ENCODE measurements at places on chromosomes 4 and X.

DNA sequence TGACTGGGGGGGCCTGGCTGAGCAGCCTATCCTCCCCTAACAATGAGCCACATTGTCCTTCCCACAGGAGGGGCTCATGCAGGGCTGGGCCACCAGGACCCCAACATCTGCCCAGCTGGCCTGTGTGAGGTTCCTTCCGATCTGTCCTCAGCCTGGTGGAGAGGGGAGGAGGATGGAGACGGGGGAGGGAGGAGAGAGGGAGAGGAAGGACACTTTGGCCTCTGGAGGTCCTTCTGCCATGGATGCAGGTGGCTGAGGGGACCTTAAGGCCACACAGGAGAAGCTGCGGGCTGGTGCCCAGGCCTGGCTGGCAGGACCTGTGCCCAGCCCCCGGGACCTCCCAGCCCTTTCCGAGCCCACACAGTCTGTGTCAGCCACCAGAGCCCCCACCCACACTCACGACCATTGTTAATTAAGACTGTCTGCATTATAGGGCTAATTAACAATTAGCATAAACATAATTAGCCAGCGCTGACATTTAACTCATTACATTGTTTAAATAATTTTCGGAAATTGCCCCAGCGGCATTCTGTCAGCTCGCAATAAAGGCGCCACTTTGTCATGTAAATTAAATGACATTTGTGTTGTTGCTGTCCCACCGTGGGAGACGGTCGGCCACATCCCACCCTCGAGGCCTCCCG lies 53.0 kb upstream of the NKX1-1 start:
- no peak for DNase-seq

GRCh38 chr4:22192084-22192511 lies 243.5 kb upstream of the KCNIP4 start:
- DNase-seq: no peak

DNA sequence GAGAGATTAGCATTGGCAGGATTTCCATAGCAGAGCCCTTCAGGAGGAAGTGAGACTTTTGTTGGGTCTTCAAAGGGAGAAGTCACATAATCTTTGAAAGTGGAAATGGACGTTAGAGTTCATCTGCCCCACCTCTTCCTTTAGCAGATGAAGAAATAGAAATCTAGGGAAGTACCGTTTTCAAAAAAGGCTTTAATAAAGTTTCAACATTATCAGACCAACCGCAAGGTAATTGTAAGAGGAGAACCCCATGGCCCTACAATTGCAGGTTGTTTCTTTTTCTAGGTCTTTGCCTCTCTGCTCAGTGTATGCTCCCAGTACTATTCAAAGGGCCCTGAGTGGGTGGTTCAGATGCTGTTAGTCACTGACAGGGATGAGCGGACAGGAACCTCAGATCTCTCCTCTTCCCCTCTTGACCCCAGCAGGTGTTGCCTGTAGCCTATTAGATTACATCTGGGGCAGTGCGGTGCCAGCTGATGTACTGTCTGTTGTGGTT lies 48.6 kb upstream of the AP1S2 start:
- DNase-seq: no peak

- DNase-seq: peak; percentile 7
Measured at GRCh38 chr4:23084559-23085248, 392.0 kb downstream of the GBA3 start.

GRCh38 chrX:103831803-103832544 lies at the start of gene RAB9B:
TSS of gene RAB9B (minus strand) at chrX:103832257. CDS start at chrX:103825784, 6,473 bp downstream.
- no peak for DNase-seq

GRCh38 chr4:174005422-174005821 lies 278.0 kb downstream of the FBXO8 start:
- DNase-seq: no peak

DNA sequence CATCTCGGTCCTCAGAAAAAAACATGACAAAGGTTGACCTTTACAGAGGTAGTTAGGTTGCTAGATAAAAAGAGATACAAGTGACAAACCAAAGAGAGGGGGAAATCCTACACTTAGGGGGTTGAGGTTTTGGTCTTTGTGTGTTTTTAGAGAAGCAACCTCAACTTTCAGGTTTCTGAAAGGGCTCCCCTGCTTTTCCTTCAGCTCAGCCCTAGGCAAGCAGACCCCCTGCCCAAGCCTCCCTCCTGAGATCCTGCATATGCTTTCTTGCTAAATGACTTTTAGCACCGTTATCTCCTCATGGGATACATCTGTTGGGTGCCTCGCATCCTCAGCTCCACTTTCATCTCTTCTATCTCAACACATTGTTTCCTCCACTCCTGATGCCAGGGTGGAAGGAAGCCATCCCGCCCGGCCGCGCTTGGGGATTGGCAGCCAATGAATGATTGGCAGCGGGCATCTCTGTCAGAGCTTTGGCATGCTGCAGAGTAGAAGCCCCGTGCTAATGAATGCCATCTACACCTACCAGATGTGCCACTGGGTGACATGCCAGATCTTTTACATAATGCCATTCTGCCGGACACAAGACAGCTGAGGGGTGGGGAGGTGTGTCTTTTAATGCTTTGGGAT lies 15.0 kb upstream of the PRDM8 start:
- DNase-seq: no peak

DNA sequence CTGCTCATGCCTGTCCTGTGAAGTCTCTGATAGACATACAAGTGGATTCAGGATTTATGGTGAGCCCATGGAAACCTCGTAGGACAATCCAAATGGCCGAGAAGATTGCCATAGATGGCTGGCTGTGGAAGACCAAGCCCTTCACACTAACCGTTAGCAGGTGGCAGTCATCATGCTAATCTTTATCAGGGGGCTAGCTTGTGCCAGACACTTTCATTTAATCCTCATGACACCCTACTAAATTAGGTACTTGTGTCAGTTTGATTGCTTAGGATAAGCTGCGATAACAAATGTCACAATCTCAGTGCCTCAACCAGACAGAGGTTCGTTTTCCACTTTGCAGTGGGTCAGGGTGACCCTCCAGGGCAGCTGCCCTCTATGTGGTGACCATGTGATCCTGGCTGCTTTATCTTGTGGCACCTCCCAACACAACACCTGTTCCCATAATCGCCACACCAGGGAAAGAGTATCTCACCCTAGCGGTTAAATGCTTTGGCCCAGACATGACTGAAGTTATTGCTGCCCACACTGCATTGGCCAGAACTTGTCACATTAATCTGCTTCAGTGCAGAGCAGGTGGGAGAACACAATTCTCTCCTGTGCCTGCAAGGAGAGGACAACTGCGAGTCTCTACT lies 60.8 kb downstream of the REPS2 start:
- DNase-seq: no peak

- no peak for DNase-seq
Measured at GRCh38 chr4:74971862-74972261, 38.9 kb downstream of the PARM1 start.

DNA sequence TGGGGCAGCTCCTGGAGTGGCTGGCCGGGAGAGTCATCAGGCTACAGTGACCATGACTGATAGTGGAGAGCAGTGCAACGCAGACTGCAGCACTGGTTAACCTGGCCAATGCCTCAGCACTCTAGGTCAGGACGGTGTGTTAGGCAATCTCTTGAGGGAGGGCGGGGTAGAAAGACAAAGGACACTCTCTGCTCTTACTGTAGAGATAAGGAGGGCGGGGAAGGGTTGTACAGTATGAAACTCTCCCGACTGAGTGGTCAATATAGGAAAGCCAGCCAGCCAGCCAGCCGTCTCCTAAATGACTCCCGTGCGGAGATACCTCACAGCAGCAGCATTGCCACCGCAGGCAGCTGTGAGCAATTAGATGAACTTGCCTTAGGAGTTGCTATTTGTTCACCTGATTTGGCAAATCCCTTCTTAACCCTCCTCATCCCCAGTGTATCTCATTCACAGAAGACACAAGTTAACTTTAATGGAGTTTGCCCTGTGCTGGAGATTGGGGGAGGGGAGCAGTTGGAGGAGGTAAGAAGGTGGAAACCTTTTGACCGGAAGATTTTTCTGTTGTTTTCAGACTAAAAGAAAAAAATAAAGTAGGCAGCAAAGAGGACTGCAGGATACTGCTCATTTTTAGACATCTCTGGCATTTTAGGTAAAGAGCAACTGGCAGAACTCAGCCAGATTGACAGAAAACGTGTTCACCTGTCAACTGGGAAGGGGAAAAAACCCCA lies 330.5 kb downstream of the HNRNPD start:
- DNase-seq: no peak

DNA sequence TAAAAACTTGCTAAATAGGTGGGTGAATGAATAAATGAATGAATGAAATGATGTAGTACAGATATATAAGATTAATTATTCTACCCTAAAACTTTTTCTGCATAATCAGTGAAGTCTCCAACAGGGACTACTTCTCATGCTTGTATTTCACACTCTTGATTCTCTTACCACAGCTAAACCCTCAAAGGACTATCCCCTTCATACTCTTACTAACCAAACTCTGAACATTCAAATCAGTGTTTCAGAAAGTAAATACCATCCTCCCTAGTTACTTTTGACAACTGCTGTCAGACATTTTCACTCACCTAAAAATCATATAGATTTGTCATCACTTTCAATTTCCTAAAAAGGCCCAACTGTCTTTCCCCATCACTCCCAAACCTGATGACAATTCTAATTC lies 234.3 kb upstream of the HHIP start:
- no peak for DNase-seq

GRCh38 chr4:170325599-170325998 lies 235.8 kb upstream of the AADAT start:
- DNase-seq: no peak

GRCh38 chr4:168212656-168213055 lies 105.9 kb downstream of the DDX60 start:
- DNase-seq: no peak

DNA sequence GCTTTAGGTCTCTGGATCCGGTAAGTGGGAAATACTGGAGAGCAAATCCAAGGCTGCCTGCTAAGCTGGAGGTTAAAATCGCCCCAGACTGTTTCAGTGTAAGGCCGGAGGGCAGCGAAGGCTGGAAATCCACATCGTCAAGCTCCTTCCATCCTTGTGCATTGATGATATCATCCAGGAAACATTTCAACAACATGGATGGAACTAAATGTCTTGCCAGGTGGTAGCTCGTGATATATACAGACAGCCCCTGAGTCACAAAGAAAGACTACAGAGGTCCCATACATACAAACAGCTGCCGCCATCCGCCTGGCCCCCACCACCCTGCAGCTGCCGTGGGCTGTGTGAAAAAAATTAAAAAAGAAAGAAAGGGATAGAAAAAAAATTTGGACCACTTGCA lies 148.9 kb upstream of the RBPJ start:
- no peak for DNase-seq

- no peak for DNase-seq
Measured at GRCh38 chr4:88891636-88892035, 165.3 kb downstream of the FAM13A start.

DNA sequence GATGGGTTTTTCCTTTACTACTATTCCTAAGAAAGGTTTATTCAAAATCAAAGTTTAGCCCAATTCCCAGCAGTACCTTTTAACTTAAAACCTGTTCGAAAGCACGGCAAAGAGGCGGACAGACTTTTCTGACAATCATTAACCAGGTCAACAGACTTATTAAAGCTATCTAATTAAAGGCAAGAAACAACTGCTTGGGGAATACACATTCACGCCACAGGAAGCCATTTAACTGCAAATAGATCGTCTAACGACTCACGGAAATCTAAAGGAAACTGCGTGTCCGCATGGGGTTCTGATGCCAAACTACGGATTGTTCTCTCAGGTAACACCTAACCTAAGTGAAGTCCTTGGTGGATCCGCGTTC lies 663 bp upstream of the USP53 start:
- DNase-seq: peak; percentile 60

All from iPS DF 19.7 (cell line).